LoVo (cell line): ENCODE measurements at places on chromosomes 1 and 21.

- no peak for DNase-seq
These were observed 68.3 kb downstream of the SLC16A1 start for GRCh38 chr1:112887599-112888283.

GRCh38 chr1:153679337-153680119 lies 1.0 kb downstream of the NPR1 start:
- DNase-seq = no peak

DNA sequence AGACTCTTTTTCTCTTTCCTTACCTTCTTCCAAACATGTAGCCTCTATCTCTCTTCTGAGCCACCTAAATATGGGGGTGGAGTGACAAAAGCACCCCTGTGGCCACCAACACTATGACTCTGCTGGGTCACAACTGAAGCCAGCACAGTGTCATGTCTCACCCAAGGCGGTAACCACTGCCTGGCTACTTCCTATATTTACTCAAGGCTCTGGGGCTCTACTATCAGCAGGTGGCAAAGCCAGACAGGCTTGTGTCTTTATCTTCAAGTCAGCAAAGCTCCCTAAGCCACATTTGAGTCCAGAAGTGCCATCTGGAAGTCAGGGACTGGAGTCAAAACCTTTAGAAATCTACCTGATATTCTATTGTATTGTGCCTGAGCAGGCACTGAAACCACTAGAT lies 1515.2 kb downstream of the PLA2G4A start:
- DNase-seq = no peak

DNA sequence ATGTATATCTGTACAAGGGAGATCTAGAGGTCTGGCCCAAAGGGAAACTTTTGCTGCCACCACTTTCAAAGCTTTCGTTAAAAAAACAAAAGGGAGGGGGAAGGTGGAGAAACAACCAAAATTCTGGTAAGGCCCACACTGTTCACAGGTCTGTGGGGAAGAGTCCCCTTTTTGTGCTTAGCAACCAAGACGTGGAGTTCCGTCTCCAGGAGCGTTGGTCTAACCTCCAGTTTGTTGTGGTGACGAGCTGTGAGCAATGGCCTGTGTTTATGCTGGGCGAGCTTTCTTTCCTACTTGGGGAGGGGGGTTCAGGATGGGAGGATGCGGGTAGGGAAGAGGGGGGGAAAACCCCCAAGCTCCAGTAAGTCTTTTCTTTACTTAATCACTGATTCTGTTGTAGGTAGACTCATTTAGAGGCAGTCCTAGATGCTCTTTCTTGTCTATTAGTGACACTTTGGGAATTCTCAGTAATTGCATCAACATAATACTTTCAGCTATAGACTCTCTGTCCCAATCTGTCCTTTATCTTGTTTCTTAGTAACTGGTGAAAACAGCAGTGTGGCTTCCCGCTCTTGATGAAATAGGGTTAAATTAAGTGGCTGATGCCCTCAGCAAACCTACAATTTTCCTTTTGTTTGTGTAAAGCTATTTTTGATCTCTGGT lies 1.5 kb downstream of the HIPK1 start:
- no peak for DNase-seq

- DNase-seq = no peak
These were observed 2.5 kb upstream of the TRPM2 start for GRCh38 chr21:44350773-44351481.

DNA sequence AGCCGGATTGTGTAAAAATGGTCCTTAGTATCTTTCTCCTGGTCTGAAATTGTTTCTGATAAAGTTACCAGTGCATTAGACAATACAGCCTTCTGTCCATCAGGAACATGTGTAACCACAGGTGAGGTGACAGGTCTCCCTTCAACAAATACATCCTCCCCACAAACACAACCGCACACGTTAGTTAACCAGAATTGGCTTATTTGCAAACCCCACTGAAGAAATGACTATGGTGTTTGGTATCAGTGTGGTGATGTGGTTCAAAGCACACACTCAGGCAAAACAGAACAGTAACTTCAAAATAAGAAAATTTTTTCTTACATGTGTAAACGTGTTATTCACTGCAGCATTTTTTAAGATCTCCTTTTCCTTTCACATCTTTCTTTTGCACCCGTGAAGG lies 517.2 kb upstream of the NR5A2 start:
- no peak for DNase-seq
